ENCODE measurements at places on chromosomes 2 and 18.

- no peak for DNase-seq
Observed at GRCh38 chr2:240287011-240287410, 146.6 kb upstream of the OTOS start.

DNA sequence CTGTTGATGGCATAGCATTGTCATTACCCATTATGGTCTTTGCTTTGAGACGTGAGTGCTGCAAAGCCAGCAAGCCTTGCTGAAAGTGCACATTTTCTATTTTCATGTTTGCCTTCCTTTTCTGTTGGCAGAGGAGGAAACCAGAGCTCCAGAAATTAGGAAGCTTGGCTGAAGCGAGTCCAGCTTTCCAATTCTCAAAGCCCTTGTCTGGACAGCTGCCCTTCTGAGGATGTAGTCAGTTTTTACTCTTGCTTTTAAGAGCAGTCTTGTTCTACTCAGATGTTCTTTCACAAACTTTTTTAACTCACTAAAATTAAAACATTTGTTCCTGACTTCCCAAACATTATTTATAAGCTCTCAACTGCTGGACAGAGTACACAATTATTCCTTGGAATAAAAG is 93.8 kb downstream of the ICOS start:
- DNase-seq, result no peak

DNA sequence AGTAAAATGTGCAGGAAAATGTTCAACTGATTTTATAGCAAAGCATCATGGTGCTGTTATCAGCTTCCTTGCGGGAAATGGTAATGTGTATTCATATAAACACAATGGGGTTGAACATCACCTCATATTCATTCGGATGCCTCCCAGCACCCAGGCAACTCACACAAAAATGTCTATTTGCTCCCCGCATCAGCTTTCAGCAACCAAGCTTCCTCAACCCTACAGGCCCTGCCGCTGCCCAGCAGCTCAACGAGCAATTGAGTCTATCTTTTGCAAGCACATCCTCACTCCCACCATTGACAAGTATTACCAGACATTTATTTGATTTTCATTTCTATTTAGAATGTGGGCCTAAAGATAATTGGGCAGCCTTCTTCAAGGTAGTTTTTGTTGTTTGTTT is 2161.4 kb upstream of the PIK3C3 start:
- no peak for DNase-seq

GRCh38 chr2:121583555-121583954 is 52.9 kb downstream of the RNU4ATAC start:
- DNase-seq, result no peak

DNA sequence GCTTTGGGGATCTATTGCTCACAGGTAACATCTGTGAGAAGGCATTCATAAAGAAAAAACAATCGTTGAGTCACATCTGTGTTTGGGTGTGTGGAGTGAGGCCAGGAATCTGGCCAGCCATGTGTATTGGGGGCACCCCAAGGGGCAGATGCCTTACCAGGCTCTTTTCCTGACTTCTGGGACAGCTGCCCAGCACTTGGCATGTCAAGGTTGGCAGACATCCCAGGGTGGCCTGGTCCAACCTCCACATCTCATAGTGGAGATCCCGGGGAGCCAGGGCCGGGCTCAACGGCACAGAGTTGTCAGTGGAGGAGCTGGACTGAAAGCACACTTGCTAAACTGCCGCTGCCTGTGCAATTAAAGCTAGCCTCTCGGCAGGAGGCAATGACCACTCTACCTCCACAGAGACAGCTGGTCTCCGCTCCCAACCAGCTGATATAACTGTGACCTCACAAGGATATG is 75.3 kb upstream of the MGAT4A start:
- DNase-seq, result peak; percentile 97

DNA sequence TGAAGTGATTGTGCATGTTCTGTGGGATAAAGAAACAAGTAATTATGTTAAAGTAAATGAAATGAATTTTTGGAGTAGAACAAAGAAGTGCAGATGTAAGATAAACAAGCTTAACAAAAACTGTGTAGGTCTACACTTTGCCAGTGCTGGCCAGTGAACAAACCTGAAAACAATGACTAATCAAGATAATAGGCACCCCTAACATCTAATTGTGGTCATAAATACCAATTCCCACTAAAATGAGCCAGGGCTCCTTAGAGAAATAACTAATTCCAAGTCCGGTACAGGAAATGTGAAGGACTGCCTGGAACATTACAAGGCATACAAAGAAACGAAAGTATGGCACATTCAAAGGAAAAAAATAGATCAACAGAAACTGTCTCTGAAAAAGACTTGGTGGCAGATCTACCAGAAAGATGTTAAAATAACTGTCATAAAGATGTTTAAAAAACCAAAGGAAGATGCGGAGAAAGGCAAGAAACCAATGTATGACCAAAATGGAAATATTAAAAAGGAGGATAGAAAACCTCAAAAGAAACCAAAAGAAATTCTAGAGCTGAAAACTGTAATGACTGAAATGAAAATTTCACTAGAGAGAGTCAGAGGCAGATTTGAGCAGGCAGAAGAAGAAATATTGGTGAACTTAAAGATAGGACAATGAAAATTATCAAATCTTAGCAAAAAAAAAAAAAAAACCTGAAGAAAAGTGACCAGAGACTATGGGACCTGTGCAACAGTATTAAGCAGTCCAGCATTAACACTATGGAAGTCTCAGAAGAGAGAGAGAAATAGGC is 94.7 kb upstream of the SLC66A3 start:
- DNase-seq, result no peak

Data from MG63 (cell line).